ENCODE measurements at places on chromosomes 1 and 21. TPM values are rescaled to one million over a fixed set of nuclear protein-coding genes. Genes with fewer than 3 reads are reported as not detected.

- DNase-seq, result peak; percentile 31
- no peaks in the 10 kb centered on the region for H3K27me3 ChIP-seq
- H3K36me3 ChIP-seq, result peaks cover 11% of the 10 kb centered on the region
- peak overlapping the region; percentile 69 for H3K27ac ChIP-seq
Observed at GRCh38 chr1:147669469-147670318, 630 bp downstream of the ACP6 start.

DNA sequence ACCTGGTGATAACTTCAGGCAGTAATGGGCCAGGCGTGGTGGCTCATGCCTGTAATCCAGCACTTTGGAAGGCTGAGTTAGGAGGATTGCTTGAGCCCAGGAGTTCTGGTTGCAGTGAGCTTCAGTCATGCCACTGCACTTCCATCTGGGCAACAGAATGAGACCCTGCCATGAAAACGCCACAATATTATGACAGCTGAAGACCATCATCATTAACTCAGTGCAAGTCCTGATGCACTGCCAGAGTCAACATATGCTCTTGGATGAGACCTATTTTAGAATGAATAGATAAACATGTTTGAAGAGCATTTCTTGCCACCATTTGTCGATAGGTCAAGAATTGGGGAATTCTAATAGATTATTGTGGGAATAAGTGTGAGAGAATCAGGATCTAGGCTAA lies 26.4 kb downstream of the HENMT1 start:
- no peaks in the 10 kb centered on the region for H3K27me3 ChIP-seq
- H3K4me1 ChIP-seq, result no peaks in the 10 kb centered on the region
- H3K4me3 ChIP-seq, result no peak overlapping the region
- DNase-seq, result no peak

DNA sequence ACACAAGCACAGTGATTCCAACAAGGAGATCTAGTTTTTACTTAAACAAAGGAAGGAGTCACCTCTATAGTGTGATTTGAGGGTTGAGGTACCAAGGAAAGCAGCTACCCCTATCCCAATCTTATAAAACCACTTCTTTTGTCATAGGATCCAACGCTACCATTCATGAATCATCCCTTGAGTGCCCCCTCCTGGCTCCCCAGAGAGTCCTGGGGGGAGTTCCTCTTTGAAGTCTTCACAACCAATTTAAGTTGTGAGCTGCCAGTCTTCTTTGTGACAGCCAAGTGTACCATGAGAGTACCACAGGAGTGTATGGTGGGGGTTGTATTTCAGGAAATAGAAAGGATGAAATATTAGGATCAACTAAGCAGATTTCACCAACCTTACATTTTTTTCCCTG lies 39.1 kb upstream of the NHLH2 start:
- no peak overlapping the region for H3K4me3 ChIP-seq
- DNase-seq, result no peak
- no peaks in the 10 kb centered on the region for H3K4me1 ChIP-seq
- H3K27ac ChIP-seq, result no peak overlapping the region
- H3K27me3 ChIP-seq, result peaks cover 2% of the 10 kb centered on the region

GRCh38 chr1:227741166-227741870 lies 6.1 kb downstream of the SNAP47 start:
- H3K27ac ChIP-seq, result no peak overlapping the region
- H3K4me3 ChIP-seq, result no peak overlapping the region
- peaks cover 7% of the 10 kb centered on the region for H3K4me1 ChIP-seq
- H3K27me3 ChIP-seq, result no peaks in the 10 kb centered on the region
- no peaks in the 10 kb centered on the region for H3K36me3 ChIP-seq
- no peak for DNase-seq

GRCh38 chr1:51649593-51650091 lies 32.8 kb downstream of the OSBPL9 start:
- H3K4me1 ChIP-seq, result no peaks in the 10 kb centered on the region
- no peak for DNase-seq
- no peak overlapping the region for H3K27ac ChIP-seq
- H3K27me3 ChIP-seq, result no peaks in the 10 kb centered on the region
- no peak overlapping the region for H3K4me3 ChIP-seq
- H3K36me3 ChIP-seq, result no peaks in the 10 kb centered on the region

DNA sequence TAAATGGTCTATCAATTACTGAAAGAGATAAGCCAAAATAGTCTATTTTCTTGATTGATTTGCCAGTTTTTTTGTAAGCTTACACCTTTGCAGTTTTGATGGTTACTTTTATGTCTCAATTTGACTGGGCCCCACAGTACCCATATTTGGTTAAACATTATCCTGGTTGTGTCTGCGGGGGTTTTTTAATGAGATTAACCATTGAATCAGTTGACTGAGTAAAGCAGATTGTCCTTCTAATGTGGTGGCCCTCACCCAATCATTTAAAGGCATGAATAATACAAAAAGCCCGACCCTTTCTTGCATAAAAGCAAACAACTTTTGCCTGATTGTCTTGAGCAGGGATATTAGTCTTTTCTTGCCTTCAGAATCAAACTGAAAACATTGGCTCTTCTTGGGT lies 650.0 kb upstream of the RGS18 start:
- H3K27me3 ChIP-seq, result no peaks in the 10 kb centered on the region
- H3K4me3 ChIP-seq, result no peak overlapping the region
- no peaks in the 10 kb centered on the region for H3K4me1 ChIP-seq
- DNase-seq, result no peak
- no peak overlapping the region for H3K27ac ChIP-seq
- H3K36me3 ChIP-seq, result no peaks in the 10 kb centered on the region

- H3K36me3 ChIP-seq, result peaks cover 3% of the 10 kb centered on the region
- H3K4me3 ChIP-seq, result no peak overlapping the region
- H3K27me3 ChIP-seq, result no peaks in the 10 kb centered on the region
- peaks cover 12% of the 10 kb centered on the region for H3K4me1 ChIP-seq
- H3K27ac ChIP-seq, result no peak overlapping the region
Observed at GRCh38 chr1:116538544-116538943, 32.3 kb downstream of the CD58 start.

GRCh38 chr1:1299686-1300351 lies 7.9 kb downstream of the ACAP3 start:
- H3K4me1 ChIP-seq, result peaks cover 5% of the 10 kb centered on the region
- no peak overlapping the region for H3K4me3 ChIP-seq
- H3K36me3 ChIP-seq, result peaks cover 11% of the 10 kb centered on the region
- DNase-seq, result no peak
- no peak overlapping the region for H3K27ac ChIP-seq

- no peak for DNase-seq
- H3K4me1 ChIP-seq, result no peaks in the 10 kb centered on the region
- H3K4me3 ChIP-seq, result no peak overlapping the region
- no peak overlapping the region for H3K27ac ChIP-seq
Observed at GRCh38 chr1:151143986-151144385, 2.4 kb downstream of the SEMA6C start.

GRCh38 chr1:184049291-184049690 lies 2.2 kb upstream of the TSEN15 start:
- no peak for DNase-seq
- H3K36me3 ChIP-seq, result no peaks in the 10 kb centered on the region
- H3K4me1 ChIP-seq, result peaks cover 19% of the 10 kb centered on the region
- no peak overlapping the region for H3K4me3 ChIP-seq
- no peaks in the 10 kb centered on the region for H3K27me3 ChIP-seq

DNA sequence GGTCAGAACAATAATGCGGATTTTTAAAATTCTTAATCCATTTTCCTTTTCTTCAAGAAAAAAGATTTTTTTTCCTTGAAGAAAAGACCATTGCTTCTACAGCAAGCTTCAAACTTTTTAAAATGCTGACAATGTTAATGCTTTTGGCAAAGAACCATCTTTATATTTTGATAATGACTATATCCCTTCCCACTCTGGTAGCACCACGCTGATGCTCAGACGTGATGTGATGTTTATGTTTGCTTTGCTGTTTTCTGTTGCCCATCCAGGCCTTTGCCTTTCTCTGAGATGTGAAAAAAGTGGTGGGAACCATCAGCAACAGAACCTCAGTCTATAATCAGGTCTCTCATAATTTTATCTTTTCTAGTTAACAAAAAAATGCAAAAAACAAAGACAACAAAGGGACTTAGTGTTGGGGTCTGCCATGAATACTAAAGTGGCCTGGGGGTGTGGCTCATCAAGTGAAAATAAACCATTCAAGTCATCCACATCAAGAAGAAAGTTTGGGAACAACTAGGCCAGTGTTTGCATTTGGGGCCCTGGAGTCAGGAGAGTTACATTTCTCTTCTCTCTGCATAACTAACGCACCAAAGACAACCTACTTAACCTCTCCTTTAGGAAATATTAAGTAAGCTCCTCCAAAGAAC lies 244.6 kb upstream of the DMRTA2 start:
- H3K27me3 ChIP-seq, result no peaks in the 10 kb centered on the region
- no peak overlapping the region for H3K4me3 ChIP-seq
- DNase-seq, result no peak
- H3K27ac ChIP-seq, result no peak overlapping the region

DNA sequence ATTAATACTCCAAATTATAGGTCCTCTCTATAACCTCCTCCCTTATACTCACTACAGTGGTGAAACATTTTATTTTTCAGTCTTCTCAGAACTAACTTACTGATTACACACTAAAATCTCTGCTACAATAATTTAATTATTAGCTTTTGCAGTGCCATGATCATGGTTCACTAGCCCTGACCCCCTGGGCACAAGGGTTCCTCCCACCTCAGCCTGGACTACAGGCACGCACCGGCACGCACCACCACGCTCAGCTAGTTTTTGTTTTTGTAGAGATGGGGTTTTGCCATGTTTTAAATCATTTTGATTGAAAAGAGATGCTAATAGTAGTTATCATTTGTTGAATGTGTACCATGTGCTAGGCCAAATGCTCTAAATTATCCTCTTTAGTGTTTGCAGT lies 6.3 kb downstream of the PATJ start:
- H3K4me1 ChIP-seq, result no peaks in the 10 kb centered on the region
- DNase-seq, result no peak
- no peaks in the 10 kb centered on the region for H3K36me3 ChIP-seq
- no peak overlapping the region for H3K4me3 ChIP-seq

DNA sequence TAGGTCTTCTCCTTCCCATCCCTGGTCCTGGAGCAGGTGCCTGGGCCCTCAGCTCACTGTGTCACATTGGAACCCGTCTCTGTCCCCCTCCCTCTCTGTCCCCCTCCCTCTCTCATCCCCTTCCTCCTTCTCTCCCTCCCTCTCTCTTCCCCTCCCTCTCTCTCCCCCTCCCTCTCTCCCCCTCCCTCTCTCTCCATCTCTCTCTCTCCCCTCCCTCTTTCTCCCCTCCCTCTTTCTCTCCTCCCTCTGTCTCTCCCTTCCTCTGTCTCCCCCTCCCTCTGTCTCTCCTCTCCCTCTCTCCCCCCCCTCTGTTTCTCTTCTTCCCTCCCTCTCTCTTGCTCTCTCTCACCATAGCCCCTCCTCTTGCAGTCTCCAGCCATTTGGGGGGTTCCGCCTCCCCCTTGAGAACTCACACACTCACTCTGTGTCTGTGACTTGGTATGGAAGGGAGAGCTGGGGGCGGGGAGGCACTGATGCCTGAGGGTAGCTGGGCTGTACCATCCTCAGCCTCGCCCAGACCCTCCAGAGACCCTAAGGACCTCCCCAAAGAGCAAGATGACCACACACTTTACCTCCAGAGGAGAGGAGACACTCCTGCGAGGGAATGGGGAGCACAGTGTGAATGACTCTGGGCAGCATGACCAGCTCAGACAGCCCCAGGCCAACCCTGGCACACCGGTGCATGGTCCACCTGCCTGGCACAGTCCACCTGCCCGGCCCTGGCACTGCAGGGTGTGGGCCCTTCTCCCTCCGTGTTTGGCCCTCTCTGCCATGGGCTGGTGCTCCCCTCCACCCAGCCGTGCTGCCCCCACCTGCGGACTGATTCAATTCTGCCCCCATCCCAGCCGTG lies 102.8 kb upstream of the ARHGEF16 start:
- no peak for DNase-seq
- no peak overlapping the region for H3K4me3 ChIP-seq
- no peaks in the 10 kb centered on the region for H3K27me3 ChIP-seq
- H3K36me3 ChIP-seq, result no peaks in the 10 kb centered on the region
- H3K27ac ChIP-seq, result no peak overlapping the region

DNA sequence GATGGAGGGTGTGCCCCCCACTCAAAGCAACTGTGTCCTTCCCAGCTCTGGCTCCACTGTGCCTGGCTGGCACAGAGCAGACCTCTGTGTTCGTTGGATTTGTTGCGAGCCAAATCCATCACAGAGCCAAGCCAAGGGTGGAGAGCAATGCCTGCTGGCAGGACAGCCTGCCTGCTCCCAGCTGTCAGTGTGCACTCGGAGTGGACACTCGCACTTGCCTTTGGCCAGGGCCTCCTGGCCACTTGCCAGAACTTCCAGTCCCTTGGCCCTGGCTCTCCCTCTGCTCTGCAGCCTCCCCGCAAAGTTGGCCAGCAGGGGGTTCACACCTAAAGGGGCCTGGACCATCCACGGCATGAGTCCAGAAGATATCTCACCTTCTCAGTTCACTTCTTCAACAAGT lies 16.4 kb downstream of the HEYL start:
- no peaks in the 10 kb centered on the region for H3K36me3 ChIP-seq
- H3K27ac ChIP-seq, result no peak overlapping the region
- no peaks in the 10 kb centered on the region for H3K27me3 ChIP-seq
- H3K4me3 ChIP-seq, result no peak overlapping the region
- DNase-seq, result no peak

GRCh38 chr1:65404941-65405340 lies 15.5 kb upstream of the LEPR start:
- no peaks in the 10 kb centered on the region for H3K36me3 ChIP-seq
- no peak for DNase-seq
- no peaks in the 10 kb centered on the region for H3K27me3 ChIP-seq
- H3K4me1 ChIP-seq, result no peaks in the 10 kb centered on the region
- no peak overlapping the region for H3K4me3 ChIP-seq

DNA sequence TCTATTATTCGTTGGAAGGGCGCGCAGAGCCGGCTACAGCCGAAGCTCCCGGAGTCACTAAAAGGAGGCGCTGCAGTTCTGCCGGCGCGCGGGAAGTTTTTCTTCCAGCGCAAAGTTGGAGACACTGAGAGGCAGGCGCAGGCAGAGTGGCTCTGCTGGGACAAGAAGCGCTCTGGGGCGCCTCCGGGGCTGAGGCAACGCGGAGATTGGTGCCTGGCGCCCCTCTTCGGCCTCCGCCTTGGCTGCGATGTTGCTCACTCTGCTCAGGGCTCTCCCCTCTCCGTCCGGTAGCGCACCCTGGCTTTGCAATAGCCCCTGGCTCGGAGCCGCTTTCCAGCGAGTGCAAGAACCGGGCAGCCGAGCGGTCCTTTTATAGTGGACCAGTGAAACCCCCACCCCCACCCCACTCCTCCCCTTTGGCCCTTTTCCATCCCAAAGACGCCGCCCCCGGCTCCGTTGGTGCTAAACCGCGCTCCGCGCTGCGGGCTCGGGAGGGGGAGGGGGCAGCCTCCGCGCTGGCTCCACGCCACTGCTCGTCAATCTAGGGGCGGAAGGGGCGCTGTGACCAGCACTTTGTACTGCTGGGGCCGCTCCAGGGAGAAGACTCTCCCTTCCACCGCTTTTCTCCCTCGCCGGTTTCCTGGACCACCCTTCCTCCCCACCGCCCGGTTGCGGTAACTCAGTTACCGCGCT lies at the start of gene ADAMTS1:
TSS of gene ADAMTS1 (minus strand) at position 344 of the 693 bp plus-strand sequence. CDS start 455 bp downstream, outside the sequence.
- H3K36me3 ChIP-seq, result no peaks in the 10 kb centered on the region
- no peaks in the 10 kb centered on the region for H3K27me3 ChIP-seq
- peak; percentile 23 for DNase-seq
- no peak within 1 kb of the TSS for H3K27ac ChIP-seq
- H3K4me3 ChIP-seq, result peak within 1 kb of the TSS; percentile 22

- H3K27me3 ChIP-seq, result no peaks in the 10 kb centered on the region
- H3K27ac ChIP-seq, result no peak overlapping the region
- no peaks in the 10 kb centered on the region for H3K4me1 ChIP-seq
- no peaks in the 10 kb centered on the region for H3K36me3 ChIP-seq
- H3K4me3 ChIP-seq, result no peak overlapping the region
- DNase-seq, result no peak
Observed at GRCh38 chr1:63973005-63973419, 199.2 kb downstream of the ROR1 start.

The OR2L3 gene
- not detected for polyA plus RNA-seq

The REN gene
- polyA plus RNA-seq, result not detected

The GUCA2B gene
- polyA plus RNA-seq, result not detected

The ZMYM1 gene
- 18.4 TPM for polyA plus RNA-seq

The CD1C gene
- polyA plus RNA-seq, result not detected

The FCRL1 gene
- polyA plus RNA-seq, result 0.33 TPM

The TMEM125 gene
- not detected for polyA plus RNA-seq
